ENCODE measurements at places on chromosomes 7 and 10. TPM values are rescaled to one million over a fixed set of nuclear protein-coding genes. Genes with fewer than 3 reads are reported as not detected.

- peak; percentile 46 for DNase-seq
These were observed 9.3 kb upstream of the ZNF438 start for GRCh38 chr10:31041011-31041410.

- no peak for DNase-seq
These were observed 669.8 kb upstream of the POT1 start for GRCh38 chr7:125599387-125599786.

- peak; percentile 9 for DNase-seq
These were observed 21.1 kb upstream of the FOXI2 start for GRCh38 chr10:127715782-127716378.

NODAL gene
- 0.43 TPM for total RNA-seq

FAM237B gene
- not detected for total RNA-seq

DNA sequence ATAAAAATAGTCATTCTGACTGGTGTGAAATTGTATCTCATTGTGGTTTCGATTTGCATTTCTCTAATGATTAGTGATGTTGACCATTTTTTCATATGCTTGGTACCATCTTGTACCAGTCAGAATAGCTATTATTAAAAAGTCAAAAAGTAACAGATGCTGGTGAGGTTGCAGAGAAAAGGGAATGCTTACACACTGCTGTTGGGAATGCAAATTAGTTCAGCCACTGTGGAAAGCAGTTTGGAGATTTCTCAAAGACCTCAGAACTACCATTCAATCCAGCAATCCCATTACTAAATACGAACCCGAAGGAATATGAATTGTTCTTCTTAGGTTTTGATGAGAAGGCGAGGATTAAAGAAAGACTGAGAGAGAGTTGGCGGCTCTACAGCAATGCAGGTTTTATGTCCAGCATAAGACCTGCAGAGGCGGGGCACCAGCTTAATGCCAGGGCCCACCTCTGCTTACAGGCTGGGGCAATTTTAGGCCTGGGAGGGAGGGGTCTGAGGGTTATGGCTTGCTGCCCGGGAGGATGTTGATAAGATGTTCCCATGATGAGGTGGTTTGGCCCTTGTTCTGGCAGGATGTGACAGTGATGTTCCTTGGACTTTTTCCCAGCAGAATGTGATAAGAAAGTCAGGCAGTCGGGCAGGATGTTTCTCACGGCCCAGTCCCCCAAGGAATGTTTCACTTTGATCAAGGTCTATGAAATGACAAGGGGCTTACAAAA is 74.4 kb downstream of the MEST start:
- DNase-seq: peak; percentile 82

DNA sequence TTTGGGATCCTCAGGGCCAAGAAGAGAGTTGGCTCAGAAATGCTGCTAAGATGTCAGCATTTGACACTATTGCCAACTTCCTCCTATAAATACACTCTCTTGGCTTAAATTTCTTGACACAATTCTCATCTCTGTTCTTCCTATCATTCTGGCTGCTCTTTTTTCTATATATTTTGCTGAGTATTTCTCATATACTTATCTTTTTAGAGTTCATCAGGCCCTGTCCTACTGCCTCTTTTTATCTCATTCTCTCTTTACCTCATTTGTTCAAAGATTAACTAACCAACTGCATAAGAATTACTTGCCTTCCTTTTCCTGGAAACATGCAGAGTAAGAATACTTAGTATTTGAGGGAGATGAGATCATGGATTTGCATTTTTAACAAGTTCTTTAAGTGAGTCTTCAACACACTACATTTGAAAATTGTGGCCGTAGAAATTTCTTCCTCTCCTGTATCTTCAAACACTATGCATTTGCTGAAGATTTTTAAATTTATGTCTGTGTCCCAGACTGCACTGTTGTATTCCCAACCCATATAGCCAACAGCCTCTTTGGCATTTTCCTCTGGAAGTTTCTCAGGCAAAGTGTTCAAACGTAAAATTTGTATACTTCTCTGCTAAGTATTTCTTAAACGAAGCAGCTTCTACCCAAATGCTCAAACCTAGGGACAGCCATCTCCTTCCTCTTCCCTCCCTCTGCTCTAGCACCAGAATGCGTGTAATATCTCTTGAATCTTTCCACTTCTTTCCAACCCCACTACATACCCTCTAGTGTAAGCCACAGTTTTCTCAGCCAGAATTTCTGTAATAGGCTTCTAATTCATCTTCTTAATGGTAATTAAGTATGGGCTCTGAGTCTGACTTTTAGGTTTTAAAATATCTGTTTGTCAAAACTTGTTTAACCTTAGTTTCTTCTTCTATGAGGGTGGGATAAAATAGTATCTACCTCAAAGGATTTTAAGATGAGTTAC is 35.5 kb downstream of the ARL4A start:
- DNase-seq: peak; percentile 26

DNA sequence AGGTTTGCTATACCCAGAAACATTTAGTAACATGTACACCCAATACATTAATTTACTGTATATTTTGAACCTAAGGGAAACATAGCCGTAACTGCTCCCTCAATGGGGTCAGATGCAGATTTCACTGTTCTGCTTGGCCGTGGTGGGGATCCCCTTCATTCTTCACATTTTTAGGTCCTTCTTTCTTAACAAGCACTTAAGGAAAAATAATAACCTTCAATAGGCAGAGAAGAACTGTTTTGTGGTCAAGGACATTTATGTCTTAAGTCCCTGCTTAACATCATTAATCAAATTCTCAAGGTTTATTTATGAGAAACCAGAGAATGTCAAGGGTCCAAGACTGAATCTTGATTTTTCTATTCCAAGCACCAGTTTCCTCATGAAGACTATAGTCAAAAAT is 592.1 kb upstream of the ANKRD30A start:
- DNase-seq: peak; percentile 4

GRCh38 chr7:24390376-24391157 is 106.6 kb downstream of the NPY start:
- no peak for DNase-seq

GRCh38 chr7:44380831-44381493 is 55.6 kb upstream of the CAMK2B start:
- peak; percentile 32 for DNase-seq

RGR gene
- not detected for total RNA-seq

DNA sequence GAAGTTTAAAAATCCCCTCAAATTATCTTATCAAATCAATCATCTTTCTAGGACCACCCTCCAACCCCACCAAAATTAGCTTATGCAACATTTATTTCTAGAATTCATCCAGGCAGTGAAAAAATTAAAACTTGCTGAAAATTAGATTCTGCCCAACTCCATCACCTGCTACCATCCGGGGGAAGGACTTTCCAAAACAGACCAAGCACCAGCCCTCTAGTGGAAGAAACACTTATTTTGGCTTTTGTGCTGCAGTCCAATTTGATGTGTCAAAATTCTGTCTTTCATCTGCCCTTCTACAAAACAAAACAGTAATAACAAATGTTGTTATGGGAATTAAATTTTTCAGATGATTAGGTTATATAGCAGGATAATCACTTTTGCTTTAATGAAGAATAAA is 35.1 kb downstream of the GCC1 start:
- no peak for DNase-seq

DNA sequence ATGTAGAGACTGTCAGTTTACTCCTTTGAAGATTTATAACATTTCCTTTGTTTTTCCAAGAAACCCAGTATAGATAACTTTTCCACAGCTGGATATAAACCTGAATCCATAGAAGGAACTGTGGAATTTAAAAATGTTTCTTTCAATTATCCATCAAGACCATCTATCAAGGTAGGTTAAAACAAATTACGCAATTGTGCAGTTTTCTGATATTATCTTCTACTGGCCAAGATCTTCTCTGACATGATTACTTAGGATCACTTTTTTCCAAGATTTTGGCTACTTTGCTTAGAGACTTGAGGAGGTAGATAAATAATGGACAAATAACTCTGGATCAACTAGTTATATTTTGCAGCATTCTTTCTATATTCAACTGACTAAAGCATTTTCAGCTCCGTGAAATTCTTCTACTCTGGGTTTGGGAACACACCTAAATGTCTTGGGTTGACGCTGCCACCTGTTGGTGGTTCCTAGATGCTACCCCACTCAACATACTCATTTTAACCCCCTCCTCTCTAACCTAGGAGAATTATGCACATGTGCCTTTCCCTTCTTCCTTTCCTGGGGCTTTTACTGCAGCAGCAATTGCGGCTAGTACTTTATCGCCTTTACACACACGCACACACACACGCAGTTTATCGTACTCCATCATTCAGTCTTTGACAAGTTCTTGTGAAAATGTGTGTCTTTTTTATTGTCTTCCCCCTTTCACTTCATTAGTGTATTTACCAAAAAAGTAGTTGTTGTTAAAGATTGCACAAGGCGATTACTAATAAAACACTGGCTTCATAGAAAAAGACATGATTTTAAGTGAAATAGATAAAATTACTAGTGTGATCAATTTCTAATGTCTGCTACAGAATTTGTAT is 32.7 kb downstream of the ABCB5 start:
- peak; percentile 8 for DNase-seq

PKD2L1 gene
- not detected for total RNA-seq

LSM5 gene
- 36.2 TPM for total RNA-seq

- DNase-seq: no peak
These were observed 84.4 kb downstream of the DGKI start for GRCh38 chr7:137762334-137762733.

- DNase-seq: peak; percentile 12
These were observed 44.8 kb downstream of the GNAT3 start for GRCh38 chr7:80467069-80467468.

SPDYE6 gene
- not detected for total RNA-seq

- no peak for DNase-seq
These were observed 45.8 kb upstream of the SORBS1 start for GRCh38 chr10:95606922-95607321.

AVPI1 gene
- 5.0 TPM for total RNA-seq

DNA sequence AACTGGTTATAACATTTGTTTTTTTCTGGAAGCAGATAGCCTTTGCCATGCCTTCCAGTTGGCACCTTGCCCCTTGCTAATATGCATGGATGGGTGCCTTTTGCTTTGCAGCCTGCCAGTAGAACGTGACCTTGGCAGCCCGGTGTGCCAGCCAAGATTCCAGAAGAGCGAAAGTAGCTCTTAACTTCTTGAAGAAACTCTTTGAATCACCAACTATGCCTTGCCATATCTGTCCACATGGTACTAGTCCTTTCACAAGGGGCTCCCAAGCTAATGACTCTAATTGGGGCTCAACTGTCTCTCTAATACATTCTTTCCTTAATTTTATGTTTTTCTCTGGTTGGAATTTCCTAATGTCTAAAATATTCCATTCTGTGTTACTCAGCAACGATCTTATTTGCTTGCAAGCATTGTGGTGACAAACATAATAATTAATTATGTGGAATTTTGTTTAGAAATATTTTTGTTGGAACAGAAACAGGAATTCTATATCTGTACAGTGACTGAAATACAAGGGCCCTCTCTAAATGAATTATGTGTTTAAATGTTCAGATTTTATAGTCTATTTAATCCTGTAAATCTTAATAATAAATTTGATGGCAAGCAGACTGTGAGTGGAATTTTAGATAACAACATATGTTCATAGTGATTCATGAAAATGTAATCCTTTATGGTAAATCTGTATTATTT is 45.8 kb downstream of the HDAC9 start:
- peak; percentile 63 for DNase-seq

MCM10 gene
- 1.5 TPM for total RNA-seq

MSS51 gene
- 0.87 TPM for total RNA-seq

DNA sequence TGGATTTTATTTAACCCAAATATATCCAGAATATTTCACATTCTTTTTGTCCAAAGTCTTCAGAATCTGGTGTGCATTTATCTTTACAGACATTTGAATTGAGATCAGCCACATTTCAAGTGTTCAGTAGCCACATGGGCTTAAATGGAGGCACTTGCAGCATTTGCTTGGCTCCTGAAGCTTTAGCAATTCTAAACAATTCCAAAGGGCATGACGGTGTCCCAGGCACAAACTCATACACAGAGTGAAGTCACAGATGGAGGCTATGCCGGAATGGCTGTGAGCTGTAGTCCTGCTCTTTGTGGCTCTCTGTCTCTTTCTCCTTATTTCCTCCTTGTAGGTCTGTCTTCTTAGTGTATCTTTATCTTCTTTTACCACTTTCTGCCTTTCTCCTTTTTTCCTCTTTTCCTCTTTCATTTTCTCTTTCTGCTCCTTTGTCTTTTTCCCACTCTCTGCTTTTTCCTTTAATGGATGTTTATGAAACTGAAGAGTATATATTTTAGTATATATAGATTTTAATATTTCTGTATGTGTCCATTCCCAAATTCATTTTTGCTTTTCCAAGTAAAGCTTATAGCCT is 7.7 kb downstream of the AGBL3 start:
- no peak for DNase-seq

DNA sequence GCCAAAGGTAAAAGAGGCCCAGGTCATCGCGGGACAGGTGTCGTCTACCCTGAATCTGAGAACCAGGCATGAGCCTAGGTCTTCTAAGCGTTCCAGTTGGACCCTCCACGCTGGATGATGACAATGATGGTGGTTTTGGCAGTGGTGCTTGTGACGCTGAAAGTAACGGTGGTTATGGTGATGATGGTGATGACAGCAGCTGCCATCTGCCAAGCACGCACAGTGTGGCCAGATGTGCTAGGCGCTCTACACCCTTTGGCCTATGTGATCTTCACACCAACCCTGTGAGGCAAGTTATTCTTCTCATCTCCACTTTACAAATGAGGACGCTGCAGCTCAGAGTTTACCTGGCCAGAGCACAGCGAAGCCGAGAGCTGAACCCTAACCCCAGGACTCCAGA is 93.9 kb downstream of the FAM53B start:
- DNase-seq: no peak

DNA sequence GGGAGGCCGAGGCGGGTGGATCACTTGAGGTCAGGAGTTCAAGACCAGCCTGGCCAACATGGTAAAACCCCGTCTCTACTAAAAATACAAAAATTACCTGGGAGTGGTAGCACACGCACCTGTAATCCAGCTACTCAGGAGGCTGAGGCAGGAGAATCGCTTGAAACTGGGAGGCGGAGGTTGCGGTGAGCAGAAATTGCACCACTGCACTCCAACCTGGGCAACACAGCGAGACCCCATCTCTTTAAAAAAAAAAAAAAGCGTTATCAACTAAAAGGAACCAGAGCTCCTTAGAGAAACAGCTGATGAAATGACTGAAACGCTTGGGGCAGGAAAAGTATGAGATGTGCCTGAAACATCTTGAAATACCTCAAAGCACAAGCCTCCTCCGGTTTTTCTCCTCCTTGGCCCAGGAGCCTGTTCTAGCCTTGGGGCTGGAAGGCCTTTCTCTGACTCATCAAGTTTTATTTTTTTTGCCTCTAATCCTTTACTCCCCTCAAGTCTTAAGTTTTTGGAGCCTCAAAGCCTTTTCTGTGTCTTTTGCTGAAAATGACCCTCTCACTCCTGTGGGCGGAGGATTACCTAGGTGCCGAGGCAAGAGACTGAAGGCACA is 2.6 kb upstream of the METTL27 start:
- peak; percentile 42 for DNase-seq

LRRC18 gene
- total RNA-seq: not detected

- no peak for DNase-seq
These were observed 162.7 kb downstream of the RPS24 start for GRCh38 chr10:78196396-78196795.

Measured in astrocyte (in vitro differentiated cells and primary cell).